HAP-1 (cell line): ENCODE measurements at places on chromosomes 7 and 10.

GRCh38 chr10:14574885-14575284 lies 199.8 kb downstream of the FAM107B start:
- DNase-seq: no peak

GRCh38 chr7:50711271-50712175 lies 71.2 kb downstream of the GRB10 start:
- DNase-seq: no peak

DNA sequence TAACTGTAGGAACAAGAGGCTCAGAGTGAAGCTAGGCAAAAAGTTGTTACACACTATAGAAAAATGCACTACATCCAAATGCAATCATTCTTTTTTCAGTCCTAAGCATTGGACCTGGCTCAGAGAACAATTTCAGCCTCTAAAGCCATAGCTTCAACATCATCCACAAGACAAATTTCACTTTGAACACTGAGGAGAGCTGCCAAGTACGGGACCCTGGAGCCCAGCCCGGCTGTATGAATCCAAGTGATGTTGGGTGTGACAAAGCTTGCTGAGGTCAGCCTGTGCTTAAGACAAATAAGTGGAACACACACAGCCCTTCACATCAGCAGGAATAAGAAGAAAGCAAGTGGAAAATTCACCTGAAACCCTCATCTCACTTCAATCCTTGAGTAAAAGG lies 233.1 kb upstream of the PFKP start:
- no peak for DNase-seq

DNA sequence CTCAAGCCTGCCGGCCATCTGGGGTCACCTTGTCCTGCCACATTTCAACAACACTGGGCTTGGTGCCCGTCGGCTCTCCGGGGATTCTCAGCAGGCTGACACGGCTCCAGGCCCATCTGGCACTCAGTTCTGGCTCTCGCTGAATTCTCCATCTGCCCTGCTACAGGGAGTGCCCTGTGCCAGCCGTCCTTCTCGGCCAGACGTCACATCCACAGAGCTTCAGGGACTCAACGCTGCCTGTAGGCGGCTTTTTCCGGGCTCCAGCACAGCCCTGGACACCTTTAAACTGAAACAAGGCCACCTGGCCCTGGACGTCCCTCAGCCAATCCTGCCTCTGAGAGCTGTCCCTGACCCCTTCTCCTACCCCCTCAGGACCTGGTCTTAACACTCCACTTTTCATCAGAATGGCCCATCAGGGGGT lies 43.0 kb downstream of the TMEM130 start:
- DNase-seq: no peak

GRCh38 chr10:89926736-89927135 lies 225.3 kb downstream of the KIF20B start:
- no peak for DNase-seq

DNA sequence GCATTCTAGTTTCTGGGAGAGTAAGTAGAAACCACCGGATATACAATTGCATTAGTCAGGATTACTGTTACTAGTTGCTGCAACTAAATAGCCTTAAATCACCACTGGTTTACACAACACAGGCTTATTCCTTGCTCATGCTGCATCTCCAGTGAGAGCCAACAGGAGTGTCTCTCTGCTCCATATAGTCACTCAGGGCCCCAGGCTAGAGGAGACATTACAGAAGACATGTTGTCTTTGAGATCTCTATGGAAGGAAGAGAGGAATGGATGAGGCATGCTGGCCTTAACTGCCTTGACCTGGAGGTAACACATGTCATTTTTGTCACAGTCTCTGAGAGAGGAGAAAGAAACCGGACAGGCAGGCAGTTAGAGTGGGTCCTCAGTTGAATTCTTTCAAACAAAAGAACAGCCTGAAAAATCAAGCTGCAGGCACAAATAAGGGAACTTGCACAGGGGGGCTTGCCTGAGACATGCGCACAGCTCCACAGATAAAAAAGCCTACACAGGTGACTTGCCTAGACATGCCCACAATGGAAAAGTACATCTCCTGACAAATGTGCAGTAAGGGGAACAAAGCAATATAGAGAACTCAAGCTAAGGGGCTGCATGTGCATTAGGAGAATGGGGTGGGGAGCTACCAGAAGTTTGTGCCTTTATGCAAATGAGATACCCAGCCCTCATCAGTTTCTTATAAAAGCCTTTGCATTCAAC lies 348.0 kb downstream of the TYW1 start:
- DNase-seq: no peak

- DNase-seq: no peak
Observed at GRCh38 chr10:88065383-88066049, 202.1 kb downstream of the PTEN start.

GRCh38 chr7:47303014-47303694 lies 278.8 kb downstream of the TNS3 start:
- DNase-seq: no peak

GRCh38 chr7:107394276-107394675 lies 75.6 kb upstream of the GPR22 start:
- DNase-seq: no peak

GRCh38 chr10:72186258-72186981 lies 29.4 kb upstream of the ANAPC16 start:
- no peak for DNase-seq

DNA sequence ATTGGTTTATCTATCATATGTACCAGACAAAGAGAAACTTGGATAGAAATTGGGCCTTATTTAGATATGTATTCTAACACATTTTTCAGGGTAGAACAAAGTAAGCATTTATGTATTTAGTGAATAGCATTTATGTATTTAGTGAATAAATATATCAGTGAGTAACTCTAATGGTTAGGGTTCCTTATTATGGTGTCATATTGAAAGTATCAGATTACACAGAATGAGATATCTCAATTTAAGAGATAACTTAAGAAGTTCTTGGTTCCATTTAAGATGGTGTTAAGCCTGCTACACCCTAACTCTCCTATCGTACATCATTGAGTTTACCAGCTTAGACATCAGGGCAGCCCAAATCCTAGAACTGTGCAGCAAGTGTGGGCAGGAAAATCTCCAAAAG lies 35.9 kb upstream of the DMTF1 start:
- no peak for DNase-seq

- no peak for DNase-seq
Observed at GRCh38 chr10:20955355-20955893, 58.3 kb upstream of the NEBL start.

DNA sequence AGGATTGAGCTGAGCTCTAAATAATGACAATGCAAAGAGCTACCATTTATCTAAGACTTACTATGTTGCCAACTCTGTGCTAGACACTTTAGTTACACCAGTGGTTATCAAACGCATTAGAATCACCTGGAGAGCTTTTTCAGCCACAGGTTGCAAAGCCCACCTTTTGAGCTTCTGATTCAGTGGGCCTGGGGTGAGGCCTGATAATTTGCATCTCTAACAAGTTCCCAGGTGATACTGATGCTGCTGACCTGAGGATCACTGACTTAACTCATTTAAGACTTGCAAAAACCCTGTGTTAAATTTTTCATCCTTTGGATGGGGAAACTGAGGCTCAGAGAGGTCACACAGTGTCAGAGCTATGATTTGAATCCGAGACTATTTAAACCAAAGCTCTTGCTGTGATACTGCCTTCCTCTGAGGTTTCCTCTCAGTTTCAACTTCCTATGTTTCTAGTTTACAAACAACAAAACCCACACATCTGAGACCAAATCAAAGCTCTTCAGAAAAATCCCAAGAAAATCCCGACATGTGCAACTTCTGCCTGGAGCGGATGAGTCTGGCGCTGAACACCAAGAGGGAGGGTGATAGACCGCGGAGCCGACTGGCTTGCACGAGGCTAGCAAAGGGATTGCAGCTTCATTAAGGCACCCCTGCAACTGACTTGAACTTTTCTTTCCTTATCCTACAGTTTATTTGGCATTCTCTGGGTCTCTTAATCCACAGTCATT lies 124.9 kb downstream of the CYP26A1 start:
- DNase-seq: no peak

DNA sequence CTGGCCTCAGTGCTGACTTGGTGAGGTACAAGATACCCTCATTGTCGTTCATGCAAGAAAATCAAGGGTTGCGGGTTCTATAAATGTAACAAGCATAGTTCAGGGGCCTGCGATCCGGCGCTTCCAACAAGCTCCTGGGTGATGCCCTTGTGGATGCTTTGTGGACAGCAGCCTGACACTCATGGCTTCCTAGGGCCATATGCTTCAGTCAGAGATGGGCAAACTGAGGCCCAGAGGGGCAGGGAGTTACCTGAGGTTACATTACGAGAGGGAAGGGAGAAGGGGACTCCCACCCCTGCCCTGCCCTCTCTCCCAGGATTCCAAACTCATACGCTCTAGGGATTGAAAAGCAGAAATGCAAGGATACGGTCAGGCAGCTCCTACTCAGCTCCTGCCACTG lies 296.3 kb upstream of the ZMIZ1 start:
- no peak for DNase-seq

- no peak for DNase-seq
Observed at GRCh38 chr10:123413353-123413752, 252.8 kb upstream of the GPR26 start.

DNA sequence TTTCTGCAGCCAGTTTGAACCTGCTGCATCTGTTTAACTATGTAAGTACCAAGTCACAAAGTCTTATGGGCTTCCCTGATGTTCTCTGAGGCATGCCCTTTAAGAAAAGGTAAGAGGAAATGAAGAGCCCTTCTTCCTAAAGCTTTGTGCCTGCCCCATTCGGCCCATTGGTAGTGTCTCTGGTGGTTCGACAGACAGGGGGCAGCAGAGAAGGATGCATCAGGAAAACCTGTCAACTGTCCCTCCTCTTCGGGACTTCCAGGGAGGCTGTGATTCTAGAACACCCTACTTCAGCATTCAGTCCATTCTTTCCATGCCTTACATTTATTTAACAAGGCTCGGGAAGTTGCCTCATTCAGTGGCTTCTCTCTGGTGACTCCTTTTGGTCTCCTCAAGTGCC lies 1.9 kb upstream of the SFRP4 start:
- no peak for DNase-seq

DNA sequence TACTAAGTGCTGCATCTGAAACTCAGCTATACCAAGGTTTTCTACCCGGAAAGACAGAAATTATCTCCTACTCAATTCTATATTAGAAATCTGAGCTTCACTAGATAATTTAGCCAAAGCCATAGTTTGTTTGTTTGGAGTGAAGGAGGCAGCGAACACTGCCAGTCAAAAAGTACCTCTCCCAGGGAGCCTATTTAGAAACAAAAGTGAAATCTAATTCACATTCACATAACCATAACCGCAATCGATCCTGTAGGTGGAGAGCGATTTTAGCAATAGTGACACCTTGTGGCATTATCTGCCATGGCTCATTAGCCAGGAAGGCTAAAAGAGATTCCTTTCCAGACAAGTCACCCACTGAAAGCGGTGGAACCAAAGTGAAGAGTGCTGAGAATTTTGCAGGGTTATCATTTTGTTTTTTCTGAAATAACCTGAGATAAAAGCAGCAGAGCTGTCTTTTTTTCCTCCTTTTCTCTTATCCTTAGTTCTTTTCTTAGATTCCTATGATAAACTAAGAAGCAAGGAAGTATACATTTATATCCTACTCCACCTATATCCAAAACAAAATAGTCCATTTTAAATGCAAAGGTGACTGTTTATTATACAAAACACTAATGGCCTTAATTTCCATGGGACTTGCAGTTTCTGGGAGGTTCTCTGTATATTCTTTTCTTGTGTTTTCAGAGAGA lies 83.7 kb upstream of the BET1 start:
- DNase-seq: peak; percentile 66

DNA sequence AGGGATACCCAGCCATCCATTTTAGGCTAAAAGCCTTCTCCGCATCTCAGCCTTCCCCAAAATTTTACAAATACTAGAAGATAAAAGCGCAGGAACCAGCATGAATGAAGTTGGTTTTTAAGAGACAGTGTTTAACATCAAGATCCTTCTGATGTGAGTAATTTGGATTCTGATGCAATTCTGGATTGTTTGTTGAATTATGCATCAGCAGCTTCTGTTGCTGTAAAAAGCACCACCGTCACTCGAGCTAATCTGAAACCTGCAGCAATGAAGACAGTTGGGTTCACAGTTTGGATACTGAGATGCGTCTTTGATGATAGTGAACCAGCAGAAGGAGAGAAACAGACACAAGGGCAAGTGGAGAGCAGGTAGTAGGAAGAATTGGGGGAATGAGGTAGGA lies 179.2 kb downstream of the PLXNA4 start:
- DNase-seq: no peak

- no peak for DNase-seq
Observed at GRCh38 chr7:117631652-117632051, 151.8 kb downstream of the CFTR start.

DNA sequence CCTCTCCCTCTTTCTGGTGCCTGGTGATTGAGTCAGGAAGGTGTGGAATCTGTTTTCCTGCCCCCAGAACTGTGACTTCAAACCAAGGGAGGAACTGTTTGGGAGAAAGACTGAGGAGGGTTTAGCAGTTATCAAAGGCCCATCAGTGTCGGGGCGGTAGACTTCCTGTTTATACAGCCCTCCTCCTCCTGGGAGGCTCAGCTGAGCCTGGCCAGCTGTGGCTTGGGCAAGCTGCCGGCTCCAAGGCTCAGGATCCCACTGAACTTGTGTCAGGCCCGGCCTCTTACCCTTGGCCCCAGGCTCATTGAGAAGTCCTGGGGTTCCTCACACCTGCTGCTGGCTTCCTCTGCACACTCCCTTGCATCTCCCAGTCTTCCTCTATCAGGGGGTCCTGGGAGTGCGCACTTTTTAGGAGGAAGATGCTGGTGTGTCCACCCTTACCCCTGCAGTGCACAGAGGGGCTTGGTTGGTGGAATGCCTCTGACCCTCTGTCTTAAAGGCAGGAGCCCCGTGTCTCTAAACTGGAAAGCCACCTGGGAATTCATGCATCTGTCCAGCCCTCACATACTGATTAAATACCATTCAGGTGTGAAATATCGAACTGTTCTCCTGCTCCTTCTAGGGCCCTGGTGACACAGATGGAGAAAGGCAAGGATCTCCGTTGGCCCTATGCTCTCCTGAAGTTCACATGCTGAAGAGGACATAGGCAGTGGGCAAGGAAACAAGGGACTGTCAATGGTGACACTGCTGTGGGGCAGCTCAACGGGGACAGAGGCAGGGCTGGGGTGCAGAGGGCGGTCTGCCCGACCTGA lies 32.4 kb downstream of the CXCL12 start:
- DNase-seq: no peak

GRCh38 chr10:43640603-43641002 lies 8.1 kb downstream of the ZNF32 start:
- no peak for DNase-seq

- no peak for DNase-seq
Observed at GRCh38 chr10:80500572-80501380, 36.9 kb upstream of the SH2D4B start.

DNA sequence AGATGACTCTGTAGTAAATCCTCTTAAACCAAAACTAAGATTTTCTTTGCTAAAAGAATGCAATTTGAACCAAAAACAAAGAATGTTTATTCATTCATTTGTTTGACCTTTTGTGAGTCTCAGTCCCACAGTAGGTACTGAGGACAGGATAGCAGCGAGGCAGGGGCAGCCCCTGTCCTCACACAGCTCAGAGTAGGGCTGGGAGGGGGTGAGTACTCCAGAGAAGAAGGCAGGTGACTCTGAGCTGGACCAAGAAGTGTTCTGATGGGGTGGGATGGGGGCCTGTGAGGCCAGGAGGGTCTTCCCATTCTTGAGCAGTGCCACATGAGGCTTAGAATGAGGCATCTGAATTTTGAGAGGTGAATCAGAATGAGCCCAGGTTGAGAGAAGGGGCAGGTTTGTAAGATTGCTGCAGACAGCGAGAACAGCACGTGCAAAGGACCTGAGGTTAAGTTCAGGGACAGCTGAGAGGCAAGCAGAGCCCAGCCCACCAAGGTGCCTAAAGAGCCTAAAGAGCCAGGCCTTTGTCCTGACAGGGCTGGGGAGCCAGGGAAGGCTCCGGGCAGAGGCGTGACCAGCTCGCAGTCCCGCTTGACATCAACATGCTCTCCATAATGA lies 56.9 kb upstream of the CHST15 start:
- DNase-seq: no peak
